ENCODE measurements at places on chromosomes 5 and 9. TPM values are rescaled to one million over a fixed set of nuclear protein-coding genes. Genes with fewer than 3 reads are reported as not detected.

GRCh38 chr9:124263800-124264426 lies 6.2 kb downstream of the NEK6 start:
- peaks cover 11% of the 10 kb centered on the region for H3K4me1 ChIP-seq
- no peak overlapping the region for H3K4me3 ChIP-seq
- no peak overlapping the region for H3K27ac ChIP-seq

ADRA1B gene
- total RNA-seq = not detected

DNA sequence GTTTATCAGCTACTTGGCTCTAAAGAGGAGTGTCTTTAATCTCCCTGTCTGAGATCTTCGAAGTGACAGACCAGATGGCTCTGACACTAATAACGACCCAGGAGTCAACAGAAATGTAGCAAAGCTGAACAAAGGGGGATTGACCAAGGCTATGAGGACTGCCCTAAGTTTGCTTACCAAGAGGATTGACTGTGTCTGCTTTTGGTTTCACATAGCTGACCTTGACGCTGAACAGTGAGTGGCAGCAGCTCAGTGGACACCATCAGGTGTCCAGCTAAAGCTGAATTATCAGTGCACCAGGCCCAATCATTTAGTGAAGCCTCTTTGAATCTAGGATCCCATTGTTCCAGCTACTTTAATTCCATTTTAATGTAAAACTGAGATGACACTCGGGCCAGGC lies 262.6 kb downstream of the COX7C start:
- no peak overlapping the region for H3K4me3 ChIP-seq
- H3K4me1 ChIP-seq = no peaks in the 10 kb centered on the region
- no peak overlapping the region for H3K27ac ChIP-seq
- H3K27me3 ChIP-seq = no peaks in the 10 kb centered on the region

KIAA0825 gene
- total RNA-seq = 1.8 TPM

- H3K27ac ChIP-seq = no peak overlapping the region
- no peak for DNase-seq
- H3K4me3 ChIP-seq = no peak overlapping the region
- no peaks in the 10 kb centered on the region for H3K27me3 ChIP-seq
- H3K36me3 ChIP-seq = no peaks in the 10 kb centered on the region
These were observed 14.6 kb downstream of the RETREG1 start for GRCh38 chr5:16602182-16602581.

GMCL2 gene
- total RNA-seq = not detected

HTR1A gene
- 0.79 TPM for total RNA-seq

DNA sequence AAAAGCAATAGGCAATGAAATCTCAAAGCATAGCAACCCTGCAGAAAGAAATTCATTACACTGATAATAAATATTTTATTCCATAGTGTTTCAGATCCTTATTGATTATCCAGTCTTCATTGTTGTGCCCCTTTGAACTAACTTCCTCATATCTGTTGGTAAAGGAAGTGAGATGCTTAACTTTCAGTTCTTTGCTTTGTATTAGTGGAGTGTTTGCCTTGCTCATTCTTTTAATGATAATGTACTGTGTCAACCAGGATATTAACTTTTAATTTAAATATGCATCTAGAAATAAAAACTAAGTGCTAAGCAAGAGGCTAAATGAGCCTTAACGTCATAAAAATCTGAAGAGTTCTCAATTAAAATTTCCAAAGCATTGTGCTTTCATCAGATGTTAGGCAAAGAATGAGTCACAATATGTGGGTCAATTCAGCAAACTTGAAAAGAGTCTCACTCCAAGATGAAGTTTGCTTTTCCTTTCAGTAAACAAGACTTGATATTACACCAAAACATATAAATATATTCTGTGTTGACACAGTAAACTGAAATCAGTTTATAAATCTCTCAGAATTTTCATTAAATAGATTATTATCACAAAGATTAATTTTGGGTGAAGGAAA lies 105.9 kb downstream of the GIN1 start:
- no peaks in the 10 kb centered on the region for H3K27me3 ChIP-seq
- 0 out of 2 replicates have a peak, but pooled peaks cover 5% of the 10 kb centered on the region for H3K36me3 ChIP-seq
- no peak overlapping the region for H3K27ac ChIP-seq
- DNase-seq = no peak

AMBP gene
- 0.81 TPM for total RNA-seq

DNA sequence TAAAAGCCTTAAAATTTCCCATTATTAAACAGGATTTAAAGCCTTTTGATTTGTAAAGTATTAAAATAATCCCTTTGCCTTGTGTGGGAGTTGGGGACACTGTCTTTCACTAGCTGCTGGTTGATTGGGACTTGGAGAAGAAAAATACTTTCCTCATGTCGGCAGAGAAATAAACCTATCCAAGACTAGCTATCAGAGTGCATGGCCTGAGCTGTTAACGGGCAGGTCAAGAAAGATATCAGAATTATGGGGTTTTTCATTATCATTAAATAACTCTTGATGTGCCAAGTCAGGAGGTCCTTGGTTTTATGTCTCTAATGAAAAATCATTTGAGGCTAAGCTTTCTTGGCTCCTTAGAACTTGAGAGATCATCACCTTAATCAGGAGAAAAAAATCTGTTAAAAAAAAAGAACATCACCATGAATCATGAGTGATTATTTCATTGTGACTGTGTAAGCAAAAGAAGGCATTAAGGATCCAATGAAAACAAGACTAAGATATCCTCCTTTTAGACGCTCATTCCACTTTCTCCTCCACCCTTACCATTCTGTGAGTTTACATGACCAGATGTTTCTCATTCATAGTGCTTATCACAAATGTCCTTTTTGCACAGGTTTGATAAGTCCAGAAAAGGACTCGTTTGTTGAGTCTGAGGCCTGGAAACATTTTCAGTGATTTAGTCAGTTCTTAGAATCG lies 140.4 kb upstream of the EGFLAM start:
- no peaks in the 10 kb centered on the region for H3K36me3 ChIP-seq
- peaks cover 8% of the 10 kb centered on the region for H3K4me1 ChIP-seq
- no peaks in the 10 kb centered on the region for H3K27me3 ChIP-seq
- no peak overlapping the region for H3K27ac ChIP-seq
- no peak overlapping the region for H3K4me3 ChIP-seq

GRCh38 chr5:117326997-117327396 lies 752.4 kb upstream of the SEMA6A start:
- H3K4me3 ChIP-seq = no peak overlapping the region
- no peak overlapping the region for H3K27ac ChIP-seq
- DNase-seq = no peak

DNA sequence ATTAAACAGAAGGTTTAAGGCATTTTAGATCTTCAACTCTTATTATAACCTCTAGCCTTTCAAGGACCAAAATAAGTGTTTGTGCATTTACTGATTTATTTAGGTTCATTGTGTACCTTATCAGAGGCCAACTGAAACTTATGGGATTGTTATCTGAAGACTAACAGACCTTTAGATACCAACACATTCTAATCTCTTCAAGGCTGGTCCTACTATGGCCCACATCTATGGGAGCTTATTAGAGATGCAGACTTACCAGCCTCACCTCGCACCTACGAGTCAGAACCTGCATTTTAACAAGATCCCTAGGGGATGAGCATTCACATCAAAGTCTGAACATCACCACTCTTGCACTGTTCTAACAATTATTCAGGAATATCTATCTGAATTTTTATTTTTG lies 1.9 kb downstream of the IARS1 start:
- H3K27ac ChIP-seq = no peak overlapping the region
- H3K27me3 ChIP-seq = no peaks in the 10 kb centered on the region
- no peak for DNase-seq
- H3K4me3 ChIP-seq = peak overlapping the region; percentile 98
- no peaks in the 10 kb centered on the region for H3K4me1 ChIP-seq

GRCh38 chr9:137369061-137369787 lies 53.7 kb downstream of the EXD3 start:
- H3K36me3 ChIP-seq = no peaks in the 10 kb centered on the region
- no peaks in the 10 kb centered on the region for H3K4me1 ChIP-seq
- H3K27me3 ChIP-seq = no peaks in the 10 kb centered on the region
- peak; percentile 39 for DNase-seq

- DNase-seq = peak; percentile 15
- H3K36me3 ChIP-seq = peaks cover 10% of the 10 kb centered on the region
- peaks cover 18% of the 10 kb centered on the region for H3K4me1 ChIP-seq
- no peak overlapping the region for H3K27ac ChIP-seq
- H3K27me3 ChIP-seq = no peaks in the 10 kb centered on the region
These were observed 202.2 kb downstream of the GABBR2 start for GRCh38 chr9:98506422-98507054.

LMNB1 gene
- 225 TPM for total RNA-seq
